ENCODE measurements at places on chromosomes 4 and X. TPM values are rescaled to one million over a fixed set of nuclear protein-coding genes. Genes with fewer than 3 reads are reported as not detected.
A peak's percentile ranks its signal among the peaks of the same experiment; 100 is the strongest.

DNA sequence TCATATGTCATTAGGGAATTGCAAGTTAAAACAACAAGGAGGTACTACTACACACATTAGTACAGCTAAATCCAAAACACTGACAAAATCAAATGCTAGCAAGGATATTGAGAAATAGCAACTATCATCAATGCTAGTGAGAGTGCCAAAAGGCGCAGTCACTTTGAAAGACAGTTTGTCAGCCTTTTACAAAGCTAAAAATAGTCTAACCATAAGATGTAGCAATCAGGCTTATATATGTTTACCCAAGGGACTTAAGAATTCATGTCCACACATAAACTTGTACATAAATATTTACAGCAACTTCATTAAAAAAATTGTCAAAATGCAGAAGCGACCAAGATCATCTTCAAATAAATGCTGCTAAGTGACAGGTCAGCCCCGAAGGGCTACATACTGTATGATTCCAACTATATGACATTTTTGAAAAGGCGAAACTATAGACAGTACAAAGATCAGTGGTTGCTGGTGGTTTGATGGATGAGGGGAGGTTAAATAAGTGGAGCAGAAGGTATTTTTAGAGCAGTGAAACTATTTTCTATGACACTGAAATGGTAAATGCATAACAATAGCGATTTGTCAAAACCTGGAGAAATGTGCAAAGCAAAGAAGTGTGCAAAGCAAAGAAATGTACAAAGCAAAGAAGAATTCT lies 704.8 kb downstream of the ARAP2 start:
- no peaks in the 10 kb centered on the region for H3K27me3 ChIP-seq
- no peaks in the 10 kb centered on the region for H3K4me1 ChIP-seq
- no peak for DNase-seq
- H3K4me3 ChIP-seq = no peak overlapping the region

GRCh38 chrX:143623657-143624056 lies 12.2 kb downstream of the SLITRK4 start:
- H3K4me3 ChIP-seq = no peak overlapping the region
- no peaks in the 10 kb centered on the region for H3K36me3 ChIP-seq
- DNase-seq = no peak
- no peak overlapping the region for H3K27ac ChIP-seq
- H3K27me3 ChIP-seq = no peaks in the 10 kb centered on the region

DNA sequence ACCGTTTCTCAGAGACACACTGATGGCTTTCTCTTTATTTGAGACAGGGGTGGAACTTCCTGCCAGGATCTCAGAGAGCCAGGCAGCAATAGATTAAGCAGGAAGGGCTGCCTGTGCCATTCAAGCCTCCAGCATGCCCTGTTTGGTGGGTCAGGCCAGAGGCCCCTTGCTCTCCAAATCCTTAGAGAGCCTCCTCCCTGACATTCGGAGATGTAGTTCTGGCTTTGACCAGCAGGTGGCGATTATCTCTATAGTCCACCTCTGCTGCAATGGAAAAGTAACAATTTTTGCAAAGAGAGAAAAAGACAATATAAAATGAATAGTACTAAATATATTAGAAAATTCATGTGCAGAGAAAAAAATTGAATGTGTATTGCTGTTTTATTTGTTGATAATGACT lies 93.9 kb downstream of the NXF2B start:
- H3K27me3 ChIP-seq = no peaks in the 10 kb centered on the region
- no peaks in the 10 kb centered on the region for H3K36me3 ChIP-seq
- H3K4me1 ChIP-seq = no peaks in the 10 kb centered on the region
- peak; percentile 18 for DNase-seq
- no peak overlapping the region for H3K27ac ChIP-seq

GRCh38 chr4:62881901-62882300 lies 1527.3 kb downstream of the TECRL start:
- H3K27ac ChIP-seq = no peak overlapping the region
- H3K4me1 ChIP-seq = no peaks in the 10 kb centered on the region
- DNase-seq = no peak
- H3K27me3 ChIP-seq = no peaks in the 10 kb centered on the region
- no peak overlapping the region for H3K4me3 ChIP-seq

DNA sequence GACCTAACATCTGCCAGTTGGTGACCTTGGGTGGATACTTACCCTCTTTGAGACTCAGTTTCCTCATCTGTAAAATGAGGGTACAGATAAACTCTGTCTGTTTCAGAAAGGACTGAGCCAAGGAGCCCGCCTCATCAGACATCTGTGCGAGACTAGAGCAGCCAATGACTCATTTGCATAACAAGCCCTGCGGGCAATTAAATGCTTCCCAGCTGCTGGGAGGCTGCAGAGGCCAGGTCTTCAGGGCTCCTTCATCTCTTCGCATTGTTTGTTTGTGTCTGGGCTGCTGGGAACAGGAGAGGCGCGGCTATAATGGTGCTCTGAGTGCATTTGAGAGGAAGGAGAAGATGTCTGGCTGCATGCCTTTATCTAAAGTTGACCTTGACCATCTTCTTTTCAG lies 85.0 kb downstream of the ADRA2C start:
- no peak overlapping the region for H3K4me3 ChIP-seq
- no peaks in the 10 kb centered on the region for H3K36me3 ChIP-seq
- no peak for DNase-seq
- no peaks in the 10 kb centered on the region for H3K4me1 ChIP-seq
- no peak overlapping the region for H3K27ac ChIP-seq

DNA sequence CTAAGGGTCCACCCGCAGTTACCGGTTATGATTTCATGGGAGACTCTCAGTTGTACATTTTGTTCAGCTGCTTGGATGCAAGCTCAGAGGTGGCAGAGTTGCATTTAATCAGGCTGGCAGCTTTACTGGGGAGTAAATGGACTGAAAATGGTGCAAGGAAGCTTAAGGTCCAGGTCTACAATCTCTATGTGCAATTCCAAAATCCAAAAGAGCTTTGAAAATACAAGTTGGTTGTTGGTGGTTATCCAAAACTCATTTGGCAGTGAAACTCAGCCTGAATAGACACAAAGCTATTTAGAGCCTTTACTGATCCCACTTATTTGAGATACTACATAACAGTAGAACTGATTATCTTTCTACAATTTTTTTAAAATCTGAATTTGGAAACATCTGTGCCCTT lies 11.8 kb upstream of the ZFP42 start:
- no peak overlapping the region for H3K4me3 ChIP-seq
- no peaks in the 10 kb centered on the region for H3K36me3 ChIP-seq
- no peaks in the 10 kb centered on the region for H3K27me3 ChIP-seq

DNA sequence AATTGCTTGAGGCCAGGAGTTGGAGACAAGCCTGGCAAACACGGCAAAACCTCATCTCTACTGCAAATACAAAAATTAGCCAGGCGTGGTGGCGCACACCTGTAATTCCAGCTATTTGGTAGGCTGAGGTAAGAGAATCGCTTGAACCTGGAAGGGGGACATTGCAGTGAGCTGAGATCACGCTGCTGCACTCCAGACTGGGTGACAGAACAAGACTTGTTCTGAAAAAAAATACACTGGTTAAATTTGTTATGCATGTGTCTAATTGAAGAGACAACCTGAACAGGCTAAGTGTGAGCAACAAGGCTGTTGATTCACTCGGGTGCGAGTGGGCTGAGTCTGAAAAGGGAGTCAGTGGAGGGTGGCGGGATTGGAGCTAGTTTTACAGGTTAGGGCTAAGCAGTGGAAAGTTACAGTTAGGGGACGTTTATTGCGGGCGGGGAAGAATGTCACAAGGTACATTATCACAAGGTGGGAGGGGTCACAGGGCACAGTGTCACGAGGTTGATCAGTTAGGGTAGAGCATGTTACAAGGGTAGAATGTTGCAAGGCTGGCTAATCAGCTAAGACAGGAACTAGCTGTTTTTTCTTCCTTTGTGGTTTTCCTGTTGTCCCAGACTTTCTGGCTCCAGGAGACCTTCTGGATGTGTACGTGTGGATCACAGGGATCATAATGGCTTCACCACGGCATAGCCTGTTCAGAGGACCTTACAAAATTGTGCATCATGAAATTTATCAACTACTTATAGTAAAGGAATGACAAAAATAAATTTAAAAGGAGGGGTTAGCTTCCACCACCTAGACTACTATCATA lies 115.8 kb downstream of the NAA11 start:
- no peak for DNase-seq
- H3K4me3 ChIP-seq = no peak overlapping the region
- H3K36me3 ChIP-seq = no peaks in the 10 kb centered on the region
- H3K4me1 ChIP-seq = peaks cover 3% of the 10 kb centered on the region
- no peak overlapping the region for H3K27ac ChIP-seq
- no peaks in the 10 kb centered on the region for H3K27me3 ChIP-seq

DNA sequence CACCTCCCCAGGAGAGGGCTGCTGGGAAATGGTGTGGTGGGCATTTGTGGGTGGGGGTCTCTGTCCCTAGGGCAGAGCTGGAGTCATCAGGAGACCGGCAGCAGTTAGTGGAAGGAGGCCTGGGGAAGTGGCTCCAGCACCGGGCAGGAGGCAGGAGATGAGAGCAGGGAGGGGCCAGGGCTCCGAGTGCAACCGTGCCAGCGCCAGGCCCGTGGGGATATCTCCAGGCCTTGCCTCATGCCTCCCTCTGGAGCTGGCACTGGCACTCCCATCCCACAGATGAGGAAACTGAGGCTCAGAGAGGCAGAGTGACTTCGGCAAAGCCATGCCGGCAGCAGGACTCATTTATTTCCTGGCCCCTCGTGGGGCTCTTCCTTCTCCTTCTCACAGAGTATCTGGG lies 83.5 kb downstream of the HMX1 start:
- no peaks in the 10 kb centered on the region for H3K4me1 ChIP-seq
- no peak overlapping the region for H3K4me3 ChIP-seq
- H3K27me3 ChIP-seq = no peaks in the 10 kb centered on the region
- H3K36me3 ChIP-seq = no peaks in the 10 kb centered on the region

RLIM gene
- total RNA-seq = 34.0 TPM

GAGE12F gene
- total RNA-seq = not detected

SMIM10L2A gene
- 0.10 TPM for total RNA-seq

DACH2 gene
- total RNA-seq = not detected

VCX2 gene
- total RNA-seq = not detected

RS1 gene
- total RNA-seq = not detected

EDA gene
- not detected for total RNA-seq

Measured in activated B cell treated with CpG ODN at 0.5 μM for 24 hours (primary cell).